ENCODE measurements at places on chromosomes 2 and 18.
A peak's percentile ranks its signal among the peaks of the same experiment; 100 is the strongest.

- peak; percentile 71 for DNase-seq
Measured at GRCh38 chr18:10023853-10024570, 110.2 kb downstream of the VAPA start.

- DNase-seq: no peak
Measured at GRCh38 chr2:224310943-224311625, 90.8 kb downstream of the FAM124B start.

DNA sequence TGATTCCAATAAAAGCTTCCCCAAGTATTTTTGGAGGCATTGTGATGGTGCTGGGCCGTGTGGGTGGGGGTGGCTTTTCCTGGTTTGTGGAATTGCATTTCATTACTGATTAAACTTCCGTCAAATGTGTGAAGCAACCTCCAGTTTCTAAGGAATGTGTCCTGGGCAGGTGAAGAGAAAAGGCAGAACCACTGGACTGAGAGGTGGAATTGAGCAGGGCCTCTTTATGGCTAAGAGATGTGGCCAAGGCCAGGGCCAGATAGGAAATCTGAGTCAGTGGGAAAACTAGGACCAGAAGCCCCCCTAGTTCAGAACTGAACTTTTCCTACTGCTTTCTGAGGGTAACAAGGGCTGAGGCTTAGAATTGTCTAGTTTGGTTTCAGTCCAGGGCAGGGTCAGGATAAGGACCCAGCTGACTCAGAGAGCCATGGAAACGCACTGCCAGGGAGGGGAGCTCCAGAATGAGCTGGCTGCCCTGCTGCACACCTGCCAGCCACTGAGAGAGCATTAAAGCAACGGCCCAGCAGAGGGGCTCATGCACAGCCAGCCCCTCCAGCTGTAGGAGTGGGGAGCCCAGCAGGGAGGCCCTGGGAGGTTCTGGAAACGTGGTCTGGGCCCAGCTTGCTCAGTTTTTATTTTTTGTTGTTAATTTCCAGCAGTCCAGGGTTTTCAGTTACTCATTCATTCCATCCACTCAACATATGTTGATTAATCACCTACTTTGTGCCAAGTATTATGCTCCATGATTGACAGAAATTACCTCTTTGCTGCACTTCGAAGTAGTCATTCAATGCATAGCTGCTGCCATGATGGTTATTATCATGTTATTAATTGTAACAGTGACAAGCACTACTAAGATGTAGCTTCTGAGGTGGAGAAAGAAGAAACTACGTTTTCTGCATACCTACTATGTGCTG is 156.1 kb downstream of the MSH2 start:
- DNase-seq: no peak

GRCh38 chr2:220143336-220143735 is 515.9 kb downstream of the SLC4A3 start:
- DNase-seq: no peak

GRCh38 chr2:23588106-23588505 is 203.1 kb downstream of the KLHL29 start:
- no peak for DNase-seq

- DNase-seq: peak; percentile 16
Measured at GRCh38 chr2:139805441-139805840, 1025.3 kb upstream of the NXPH2 start.

DNA sequence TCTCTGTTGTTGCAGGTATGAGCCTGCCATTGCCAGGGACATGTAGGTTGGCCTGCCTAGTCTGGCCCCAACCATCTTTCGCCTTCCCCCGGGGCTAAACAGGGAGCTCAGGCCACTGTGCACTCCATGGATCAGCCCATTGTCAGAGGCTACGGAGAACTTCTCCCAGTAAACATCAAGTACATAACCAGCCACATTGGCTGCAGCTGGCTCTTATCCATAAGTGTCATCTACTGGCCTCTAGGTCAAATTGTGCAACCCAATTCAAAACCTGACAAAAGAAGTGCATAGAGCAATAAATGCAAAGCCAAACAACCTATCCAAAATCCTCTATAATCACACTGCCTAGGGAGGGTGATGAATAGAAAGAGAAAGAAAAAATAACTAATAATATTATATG is 418.1 kb upstream of the DCC start:
- no peak for DNase-seq

DNA sequence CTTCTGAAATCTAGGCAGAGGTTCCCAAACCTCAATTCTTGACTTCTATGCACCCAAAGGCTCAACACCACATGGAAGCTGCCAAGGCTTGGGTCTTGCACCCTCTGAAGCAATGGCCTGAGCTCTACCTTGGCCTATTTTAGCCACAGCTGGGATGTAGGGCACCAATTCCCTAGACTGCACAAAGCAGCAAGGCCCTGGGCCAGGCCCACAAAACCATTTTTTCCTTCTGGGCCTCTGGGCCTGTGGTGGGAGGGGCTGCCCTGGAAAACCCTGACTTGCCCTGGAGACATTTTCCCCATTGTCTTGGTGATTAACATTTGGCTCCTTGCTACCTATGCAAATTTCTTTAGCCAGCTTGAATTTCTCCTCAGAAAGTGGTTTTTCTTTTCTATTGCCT is 315.2 kb downstream of the DCDC2C start:
- DNase-seq: no peak

- no peak for DNase-seq
Measured at GRCh38 chr2:72378753-72379348, 231.2 kb upstream of the CYP26B1 start.

GRCh38 chr2:96875498-96876268 is 5.8 kb upstream of the SEMA4C start:
- DNase-seq: no peak

- no peak for DNase-seq
Measured at GRCh38 chr2:196783431-196784094, 15.9 kb downstream of the GTF3C3 start.

GRCh38 chr2:25576596-25576995 is 96.8 kb downstream of the DTNB start:
- no peak for DNase-seq

GRCh38 chr2:102063487-102063911 is 71.7 kb downstream of the IL1R2 start:
- no peak for DNase-seq

Data from NCI-H1436 treated with DMSO at 0.1 percent for 48 hours (cell line).